Stimulated activated CD4-positive, alpha-beta T cell treated with anti-CD3 and anti-CD28 coated beads, Interleukin-4, amount 100 ng/mL, for 24 hours (primary cell): ENCODE measurements at places on chromosomes 2 and 18.

- no peak for DNase-seq
Observed at GRCh38 chr2:52083214-52083613, 1051.3 kb upstream of the NRXN1 start.

- no peak for DNase-seq
Observed at GRCh38 chr2:61009355-61009754, 8.2 kb upstream of the PEX13 start.

DNA sequence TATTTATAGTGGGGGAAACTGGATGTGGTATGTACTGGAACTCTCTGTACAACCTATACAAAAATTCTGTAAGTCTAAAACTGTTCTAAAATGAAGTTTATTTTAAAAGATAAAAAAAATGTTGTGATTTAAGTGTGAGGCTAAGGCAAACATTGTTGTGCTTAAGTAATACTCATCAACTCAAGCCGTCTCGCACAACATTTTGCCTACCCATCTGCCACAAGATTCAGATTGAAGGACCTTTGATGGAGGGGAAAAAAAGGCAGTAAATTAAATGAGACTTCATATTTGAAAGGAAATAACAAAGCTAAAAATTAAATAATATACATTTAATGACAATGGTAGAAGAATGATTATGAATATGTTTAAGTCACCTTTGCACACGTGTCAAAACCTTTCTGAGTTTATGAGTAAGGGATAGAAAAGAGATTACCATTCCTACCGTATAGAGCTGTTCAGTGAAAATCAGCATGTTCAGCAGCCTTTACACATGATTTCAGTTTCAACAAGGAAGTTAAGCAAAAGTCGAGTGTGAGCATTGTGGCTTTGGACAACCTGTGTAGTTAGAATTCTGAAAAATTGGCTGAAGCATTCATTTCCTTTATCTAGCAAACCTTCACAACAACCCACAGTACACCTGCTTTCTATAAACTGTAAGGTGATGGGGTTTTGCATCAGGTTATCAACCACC, 499.3 kb downstream of the IRS1 start:
- no peak for DNase-seq

DNA sequence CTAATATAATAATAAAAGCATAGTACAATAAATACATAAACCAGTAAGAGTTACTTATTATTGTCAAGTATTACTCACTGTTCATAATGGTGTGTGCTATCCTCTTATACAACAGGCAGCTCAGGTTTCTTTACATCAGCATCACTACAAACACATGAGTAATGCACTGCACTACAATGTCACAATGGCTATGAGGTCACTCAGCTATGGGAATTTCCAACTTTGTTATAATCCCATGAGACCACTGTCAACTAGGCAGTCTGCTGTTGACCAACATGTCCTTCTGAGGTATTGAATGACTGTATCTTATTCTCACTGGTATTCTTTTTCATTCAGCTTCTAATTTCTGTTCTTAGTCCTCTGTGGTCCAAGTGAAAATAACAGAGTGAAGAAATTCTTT, 250.4 kb upstream of the DSEL start:
- DNase-seq = no peak

DNA sequence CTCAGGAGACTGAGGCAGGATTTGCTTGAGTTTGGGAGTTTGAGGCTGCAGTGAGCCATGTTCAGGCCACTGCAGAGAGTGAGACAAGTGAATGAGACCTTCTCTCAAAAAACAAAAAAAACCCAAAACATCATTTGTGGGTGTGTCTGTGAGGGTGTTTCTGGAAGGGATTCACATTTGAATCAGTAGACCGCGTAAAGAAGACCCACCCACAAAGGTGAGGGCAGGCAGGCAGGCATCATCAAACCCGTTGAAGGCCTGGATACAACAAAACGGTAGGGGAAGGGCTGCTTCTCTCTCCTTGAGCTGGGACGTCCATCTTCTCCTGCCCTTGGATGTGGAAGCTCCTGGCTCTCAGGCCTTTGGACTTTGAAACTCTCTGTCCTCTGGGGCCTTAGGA, 25.4 kb downstream of the CDKL4 start:
- DNase-seq = no peak

- DNase-seq = no peak
Observed at GRCh38 chr2:96119389-96119751, 3.0 kb upstream of the ADRA2B start.
